ENCODE measurements at places on chromosomes 2 and 18.
A peak's percentile ranks its signal among the peaks of the same experiment; 100 is the strongest.

- no peaks in the 10 kb centered on the region for H3K27me3 ChIP-seq
- DNase-seq: no peak
- peaks cover 27% of the 10 kb centered on the region for H3K36me3 ChIP-seq
- H3K27ac ChIP-seq: no peak overlapping the region
- peaks cover 8% of the 10 kb centered on the region for H3K4me1 ChIP-seq
Measured at GRCh38 chr2:159211447-159212396, 74.8 kb downstream of the WDSUB1 start.

- H3K4me3 ChIP-seq: no peak overlapping the region
- no peak overlapping the region for H3K27ac ChIP-seq
- no peaks in the 10 kb centered on the region for H3K36me3 ChIP-seq
- peaks cover 4% of the 10 kb centered on the region for H3K4me1 ChIP-seq
- H3K27me3 ChIP-seq: no peaks in the 10 kb centered on the region
Measured at GRCh38 chr2:206989311-206989710, 50.0 kb downstream of the CPO start.

GRCh38 chr2:226639550-226639949 lies 160.1 kb downstream of the IRS1 start:
- no peak overlapping the region for H3K27ac ChIP-seq
- DNase-seq: no peak
- H3K36me3 ChIP-seq: no peaks in the 10 kb centered on the region
- no peak overlapping the region for H3K4me3 ChIP-seq

- H3K27ac ChIP-seq: no peak overlapping the region
- no peak for DNase-seq
- H3K4me1 ChIP-seq: no peaks in the 10 kb centered on the region
- no peak overlapping the region for H3K4me3 ChIP-seq
- H3K27me3 ChIP-seq: peaks cover 1% of the 10 kb centered on the region
Measured at GRCh38 chr2:80311304-80311703, 6.8 kb upstream of the LRRTM1 start.

DNA sequence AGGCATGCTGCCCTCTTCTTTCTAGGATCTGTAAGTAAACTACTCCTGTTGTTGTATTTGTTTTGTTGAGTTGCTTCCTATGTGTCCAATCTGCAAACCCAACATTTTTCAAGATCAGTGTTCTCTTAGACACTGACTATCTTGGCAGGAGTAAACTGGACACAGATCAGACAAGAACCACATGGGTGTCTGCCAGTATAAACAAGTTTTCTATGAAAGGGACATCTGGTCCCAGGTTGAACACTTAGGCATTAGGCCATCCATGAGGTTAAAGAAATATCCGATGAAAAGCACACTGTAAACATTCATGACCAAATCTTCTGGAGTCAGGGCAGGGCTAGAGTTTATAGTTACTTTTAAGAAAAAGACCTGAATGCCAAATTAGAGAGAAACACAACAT lies 441.8 kb downstream of the NYAP2 start:
- H3K27ac ChIP-seq: no peak overlapping the region
- H3K4me3 ChIP-seq: no peak overlapping the region
- H3K27me3 ChIP-seq: no peaks in the 10 kb centered on the region
- no peak for DNase-seq
- no peaks in the 10 kb centered on the region for H3K36me3 ChIP-seq

- H3K27me3 ChIP-seq: no peaks in the 10 kb centered on the region
- no peaks in the 10 kb centered on the region for H3K36me3 ChIP-seq
- no peaks in the 10 kb centered on the region for H3K4me1 ChIP-seq
Measured at GRCh38 chr2:170217778-170218251, 39.9 kb downstream of the MYO3B start.

DNA sequence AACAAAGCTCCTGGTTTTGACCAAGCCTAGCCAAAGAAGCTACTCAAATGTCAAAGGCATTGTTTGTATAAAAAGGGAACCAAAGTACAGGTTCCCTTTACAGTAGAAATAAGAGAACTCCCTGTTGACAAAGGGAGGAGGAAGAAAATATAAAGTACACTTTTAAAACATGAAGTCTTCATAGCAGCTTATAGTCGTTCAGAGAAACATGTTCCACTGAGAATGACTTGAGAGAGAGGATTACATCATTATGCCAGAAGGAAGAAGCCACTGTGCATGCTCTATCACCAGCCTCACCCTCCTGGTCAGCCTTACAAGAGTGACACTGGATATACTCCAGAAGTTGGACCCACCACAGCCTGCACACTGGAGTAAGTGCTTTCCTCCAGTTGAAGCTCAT lies 2.5 kb upstream of the DHRS9 start:
- no peak overlapping the region for H3K27ac ChIP-seq
- no peak for DNase-seq
- no peaks in the 10 kb centered on the region for H3K4me1 ChIP-seq
- H3K27me3 ChIP-seq: no peaks in the 10 kb centered on the region

DNA sequence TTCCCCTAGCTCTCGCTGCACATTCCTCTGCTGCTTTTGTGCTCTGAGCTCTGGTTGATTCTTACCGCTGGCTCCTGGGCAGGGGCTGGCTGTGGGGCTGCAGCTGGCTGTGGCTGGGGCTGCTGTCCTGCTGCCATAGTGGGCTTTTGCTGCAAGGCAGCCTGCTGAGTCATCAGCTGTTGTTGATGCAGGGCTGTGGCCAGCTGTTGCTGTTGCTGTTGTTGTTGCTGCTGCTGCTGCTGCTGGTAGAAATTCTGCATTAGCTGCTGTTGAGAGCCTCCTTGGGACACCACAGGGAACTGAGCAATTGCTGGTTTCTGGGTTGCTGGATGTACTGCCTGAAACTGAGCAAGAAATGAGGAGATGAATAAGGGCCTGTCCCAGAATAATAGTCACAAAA lies 77.2 kb upstream of the NFU1 start:
- no peak overlapping the region for H3K27ac ChIP-seq
- H3K4me1 ChIP-seq: peaks cover 4% of the 10 kb centered on the region
- peaks cover 87% of the 10 kb centered on the region for H3K36me3 ChIP-seq
- no peak for DNase-seq
- H3K4me3 ChIP-seq: no peak overlapping the region

DNA sequence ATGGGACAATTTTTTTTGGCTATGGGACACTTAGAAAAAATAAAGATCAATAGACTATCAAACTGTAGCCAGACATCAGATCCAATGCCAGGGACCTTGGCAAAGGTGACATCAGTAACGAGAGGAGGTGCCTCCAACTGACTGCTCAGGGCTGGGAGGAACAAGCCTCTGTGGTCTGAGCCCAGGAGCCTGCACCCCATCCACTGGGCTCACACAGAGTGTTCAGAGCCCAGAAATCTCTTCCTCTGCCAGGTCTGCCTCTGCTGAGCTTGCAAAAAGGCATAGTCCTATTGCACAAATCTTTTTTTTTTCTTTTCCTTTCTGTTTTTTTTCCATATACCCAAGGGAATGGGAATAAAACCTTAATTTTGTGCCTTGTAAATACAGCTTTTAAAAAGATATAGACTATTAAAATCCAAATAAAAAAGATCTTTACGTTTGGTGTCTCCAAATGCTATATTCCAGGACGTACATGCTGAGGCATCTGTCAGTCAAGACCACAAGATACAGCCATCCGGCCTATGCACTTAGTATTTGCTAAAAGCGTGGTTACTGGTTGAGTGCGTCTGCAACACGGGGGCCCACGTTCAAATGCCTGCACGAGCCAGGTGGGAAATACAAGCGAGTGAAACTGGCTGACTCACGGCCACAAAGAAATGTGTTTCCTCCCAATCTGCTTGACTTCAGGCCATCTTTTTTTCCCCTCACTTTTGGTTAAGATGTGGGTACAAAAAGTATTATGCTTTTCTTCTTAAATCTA lies 7.8 kb upstream of the ARHGAP25 start:
- no peak overlapping the region for H3K27ac ChIP-seq
- H3K4me3 ChIP-seq: no peak overlapping the region
- no peaks in the 10 kb centered on the region for H3K36me3 ChIP-seq
- H3K27me3 ChIP-seq: no peaks in the 10 kb centered on the region
- H3K4me1 ChIP-seq: peaks cover 2% of the 10 kb centered on the region

DNA sequence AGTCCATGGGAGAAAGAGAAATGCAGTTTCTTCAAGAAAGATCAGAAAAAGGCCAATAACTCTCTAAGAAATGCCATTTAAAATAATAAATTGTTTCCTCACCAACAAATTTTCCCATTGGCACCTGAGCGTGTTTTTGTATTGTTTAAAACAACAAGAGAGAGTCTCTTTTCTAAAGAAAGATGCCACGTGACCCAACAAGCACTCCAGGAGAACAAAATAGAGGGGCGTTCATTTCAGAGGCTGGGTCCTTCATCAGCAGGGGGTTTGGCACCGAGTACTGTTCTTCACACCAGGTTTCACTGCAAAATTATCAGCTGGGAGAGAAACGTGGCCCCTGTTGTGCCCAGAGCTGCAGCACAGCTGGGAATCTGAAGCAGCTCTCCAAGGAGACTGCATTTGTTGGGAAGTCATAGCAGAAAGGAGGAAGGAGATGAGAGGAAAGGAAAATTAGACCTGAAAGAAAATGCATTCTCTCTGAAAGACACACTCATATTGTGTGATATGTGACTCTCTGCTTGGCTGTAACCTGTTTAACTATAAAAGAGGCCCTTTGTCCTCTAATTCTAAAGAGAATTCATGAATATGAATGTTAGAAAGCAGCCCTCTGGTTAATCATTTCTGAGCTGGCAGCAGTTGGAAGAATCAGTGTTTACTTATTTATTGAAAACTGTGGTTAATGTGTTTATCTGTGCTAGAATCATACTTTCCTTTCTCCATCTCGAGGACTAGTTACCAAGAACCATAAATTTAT lies 205.3 kb upstream of the CDH20 start:
- no peaks in the 10 kb centered on the region for H3K36me3 ChIP-seq
- no peak overlapping the region for H3K27ac ChIP-seq
- DNase-seq: no peak
- no peaks in the 10 kb centered on the region for H3K4me1 ChIP-seq
- no peak overlapping the region for H3K4me3 ChIP-seq
- no peaks in the 10 kb centered on the region for H3K27me3 ChIP-seq

- no peak overlapping the region for H3K4me3 ChIP-seq
- H3K36me3 ChIP-seq: no peaks in the 10 kb centered on the region
- H3K27ac ChIP-seq: no peak overlapping the region
- H3K4me1 ChIP-seq: no peaks in the 10 kb centered on the region
Measured at GRCh38 chr2:8282858-8283252, 399.0 kb upstream of the ID2 start.

- H3K27ac ChIP-seq: no peak overlapping the region
- no peak for DNase-seq
Measured at GRCh38 chr18:73881396-73881917, 266.2 kb downstream of the FBXO15 start.

DNA sequence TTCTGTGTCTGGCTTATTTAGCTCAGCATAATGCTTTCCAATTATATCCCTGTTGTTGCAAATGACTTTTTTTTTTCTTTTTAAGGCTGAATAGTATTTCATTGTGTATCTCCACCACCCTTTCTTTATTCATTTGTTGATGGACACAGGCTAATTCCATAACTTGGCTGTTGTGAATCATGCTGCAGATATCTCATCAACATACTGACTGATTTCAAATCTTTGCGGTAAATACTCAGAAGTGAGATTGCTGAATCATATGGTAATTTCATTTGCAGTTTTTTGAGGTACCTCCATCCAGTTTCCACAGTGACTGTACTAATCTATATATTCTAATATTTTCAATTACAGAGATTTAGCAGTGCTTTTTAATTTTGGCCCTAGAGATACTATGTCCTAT lies 266.2 kb downstream of the TMX3 start:
- no peaks in the 10 kb centered on the region for H3K27me3 ChIP-seq
- H3K4me3 ChIP-seq: no peak overlapping the region
- H3K27ac ChIP-seq: no peak overlapping the region
- no peaks in the 10 kb centered on the region for H3K4me1 ChIP-seq

GRCh38 chr2:238700117-238700457 lies 147.8 kb upstream of the TWIST2 start:
- peaks cover 16% of the 10 kb centered on the region for H3K4me1 ChIP-seq
- peak overlapping the region; percentile 81 for H3K27ac ChIP-seq
- H3K36me3 ChIP-seq: no peaks in the 10 kb centered on the region
- peak; percentile 81 for DNase-seq
- no peak overlapping the region for H3K4me3 ChIP-seq
- H3K27me3 ChIP-seq: no peaks in the 10 kb centered on the region

- DNase-seq: no peak
- no peak overlapping the region for H3K27ac ChIP-seq
- no peaks in the 10 kb centered on the region for H3K4me1 ChIP-seq
- H3K4me3 ChIP-seq: no peak overlapping the region
Measured at GRCh38 chr2:98180456-98180855, 93.5 kb downstream of the VWA3B start.

DNA sequence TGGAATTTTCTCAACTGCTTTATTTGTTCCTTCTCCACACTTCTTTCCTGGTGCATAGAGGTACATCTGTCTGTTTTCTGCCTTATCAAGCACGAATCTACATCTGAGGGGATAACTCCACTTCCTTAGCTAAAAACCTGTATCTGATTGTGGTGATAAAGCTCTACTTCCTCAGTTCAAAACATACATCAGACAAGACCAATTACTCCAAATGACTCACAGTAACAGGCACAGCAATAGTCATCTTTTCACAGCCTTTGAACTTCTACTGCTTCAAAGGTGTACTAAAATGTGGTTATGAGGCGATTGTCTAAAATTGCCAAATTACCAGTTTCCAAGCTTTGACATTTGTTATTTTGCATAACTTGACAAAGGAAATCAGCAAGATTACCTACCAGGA lies 803.6 kb upstream of the ZEB2 start:
- H3K27me3 ChIP-seq: no peaks in the 10 kb centered on the region
- DNase-seq: no peak
- H3K4me3 ChIP-seq: no peak overlapping the region
- no peak overlapping the region for H3K27ac ChIP-seq
- H3K36me3 ChIP-seq: no peaks in the 10 kb centered on the region

DNA sequence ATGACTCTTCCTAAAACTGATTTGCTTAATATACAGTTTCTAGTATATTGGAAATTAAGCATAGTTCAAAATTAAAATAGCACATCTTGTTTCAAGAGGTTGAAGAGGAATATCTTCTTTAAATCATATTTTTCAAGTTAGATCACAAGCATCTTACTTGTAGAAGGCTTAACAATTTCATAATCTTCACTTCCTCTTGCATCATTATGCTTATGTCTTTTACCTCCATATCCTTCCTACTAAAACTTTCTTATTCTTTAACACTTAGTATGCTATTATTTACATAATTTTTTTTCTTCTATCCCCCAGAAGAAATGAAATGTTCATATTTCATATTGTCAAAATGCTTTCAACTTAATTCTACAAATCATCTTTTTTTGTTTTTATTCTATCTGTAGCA lies 1354.9 kb upstream of the TMEFF2 start:
- H3K27ac ChIP-seq: no peak overlapping the region
- DNase-seq: no peak
- no peak overlapping the region for H3K4me3 ChIP-seq
- no peaks in the 10 kb centered on the region for H3K4me1 ChIP-seq
- H3K27me3 ChIP-seq: no peaks in the 10 kb centered on the region
- no peaks in the 10 kb centered on the region for H3K36me3 ChIP-seq

GRCh38 chr2:26010943-26011342 lies 22.9 kb upstream of the RAB10 start:
- H3K27ac ChIP-seq: no peak overlapping the region
- DNase-seq: no peak
- H3K27me3 ChIP-seq: no peaks in the 10 kb centered on the region
- H3K4me1 ChIP-seq: peaks cover 32% of the 10 kb centered on the region
- H3K36me3 ChIP-seq: no peaks in the 10 kb centered on the region
- H3K4me3 ChIP-seq: no peak overlapping the region

GRCh38 chr2:134703426-134703825 lies 15.4 kb downstream of the TMEM163 start:
- no peak overlapping the region for H3K4me3 ChIP-seq
- no peak for DNase-seq
- no peaks in the 10 kb centered on the region for H3K27me3 ChIP-seq
- no peaks in the 10 kb centered on the region for H3K36me3 ChIP-seq

Measured in upper lobe of right lung (tissue), 1 donor.